ENCODE measurements at places on chromosomes 5 and 9. TPM values are rescaled to one million over a fixed set of nuclear protein-coding genes. Genes with fewer than 3 reads are reported as not detected.

SLC36A3 gene
- total RNA-seq, result not detected

GARIN3 gene
- not detected for total RNA-seq

TTC16 gene
- total RNA-seq, result not detected

RAB3C gene
- total RNA-seq, result not detected

OLFM1 gene
- total RNA-seq, result 0.43 TPM

LPAR1 gene
- total RNA-seq, result under 0.01 TPM

NIM1K gene
- not detected for total RNA-seq

KCNV2 gene
- total RNA-seq, result not detected

FOXD4 gene
- total RNA-seq, result 0.27 TPM

SPINK7 gene
- not detected for total RNA-seq

XRCC4 gene
- 15.6 TPM for total RNA-seq

SUSD3 gene
- total RNA-seq, result 0.13 TPM

HEXB gene
- total RNA-seq, result 139 TPM

MLANA gene
- not detected for total RNA-seq

ITK gene
- total RNA-seq, result not detected

SLC4A9 gene
- total RNA-seq, result not detected

TNFSF8 gene
- 0.13 TPM for total RNA-seq

SPATA31D3 gene
- not detected for total RNA-seq

SLC34A3 gene
- total RNA-seq, result not detected

AGPAT2 gene
- 29.1 TPM for total RNA-seq

Data from thoracic aorta endothelial cell (primary cell).